ENCODE measurements at places on chromosomes 6 and 20.

GRCh38 chr20:39799366-39799965 lies 837.3 kb downstream of the DHX35 start:
- no peak for DNase-seq

GRCh38 chr6:85792254-85792653 lies 149.6 kb upstream of the SYNCRIP start:
- no peak for DNase-seq

DNA sequence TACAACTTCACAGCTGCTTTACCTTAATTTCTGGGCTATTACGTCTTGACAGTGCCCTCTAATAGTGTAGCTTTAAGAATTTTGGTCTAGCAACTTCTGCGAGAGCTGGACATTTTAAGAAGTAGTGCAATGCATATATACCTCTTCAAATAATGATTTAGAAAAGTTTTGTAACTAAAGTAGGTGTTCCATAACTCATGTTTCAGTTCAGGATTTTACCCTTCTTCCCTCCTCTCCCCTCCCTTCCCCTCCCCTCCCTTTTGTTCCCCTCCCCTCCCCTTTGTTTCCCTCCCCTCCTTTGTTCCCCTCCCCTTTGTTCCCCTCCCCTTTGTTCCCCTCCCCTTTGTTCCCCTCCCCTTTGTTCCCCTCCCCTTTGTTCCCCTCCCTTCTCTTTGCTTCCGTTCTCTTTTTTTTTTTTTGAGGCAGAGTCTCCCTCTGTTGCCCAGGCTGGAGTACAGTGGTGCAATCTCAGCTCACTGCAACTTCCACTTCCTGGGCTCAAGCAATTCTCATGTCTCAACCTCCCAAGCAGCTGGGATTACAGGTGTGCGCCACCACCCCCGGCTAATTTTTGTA lies 28.8 kb upstream of the TRAM2 start:
- DNase-seq: no peak

DNA sequence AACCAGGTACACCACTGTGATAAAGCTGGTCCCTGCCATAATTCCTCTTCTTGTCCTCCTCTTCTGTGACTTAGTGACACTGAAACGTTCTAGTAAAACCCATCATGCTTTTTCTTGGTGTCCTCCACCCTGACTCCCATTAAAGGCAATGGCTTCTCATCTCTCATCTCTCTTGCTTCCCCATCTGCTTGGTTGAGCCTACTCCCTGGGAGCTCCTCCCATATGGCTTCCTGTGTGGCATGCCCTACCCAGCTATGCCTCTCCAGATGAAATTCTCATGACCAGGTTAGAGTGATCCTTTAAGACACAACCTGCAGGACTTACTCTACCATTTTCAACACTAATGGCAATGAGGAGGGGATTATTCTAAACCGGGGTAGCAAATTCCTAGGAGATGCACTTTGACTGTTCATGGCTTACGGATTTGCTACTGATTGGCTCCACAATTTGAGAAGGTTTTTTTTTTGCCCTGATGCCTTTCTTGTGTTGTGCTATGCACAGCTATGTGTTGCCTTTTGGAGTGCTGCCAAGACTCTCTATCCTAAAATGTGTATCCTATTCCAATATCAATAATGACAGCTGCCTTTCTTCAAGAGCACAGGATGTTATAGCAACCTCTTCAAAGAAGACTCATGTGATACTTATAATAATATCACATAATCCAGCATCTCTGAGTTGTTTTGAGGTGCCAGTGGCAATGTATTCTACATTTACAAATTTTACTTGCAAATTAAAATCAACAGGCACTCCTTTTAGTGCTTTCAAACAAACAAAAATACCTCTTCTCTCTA lies 6.1 kb downstream of the SIRPG start:
- no peak for DNase-seq

- DNase-seq: no peak
Observed at GRCh38 chr6:70894001-70894400, 62.9 kb downstream of the B3GAT2 start.

DNA sequence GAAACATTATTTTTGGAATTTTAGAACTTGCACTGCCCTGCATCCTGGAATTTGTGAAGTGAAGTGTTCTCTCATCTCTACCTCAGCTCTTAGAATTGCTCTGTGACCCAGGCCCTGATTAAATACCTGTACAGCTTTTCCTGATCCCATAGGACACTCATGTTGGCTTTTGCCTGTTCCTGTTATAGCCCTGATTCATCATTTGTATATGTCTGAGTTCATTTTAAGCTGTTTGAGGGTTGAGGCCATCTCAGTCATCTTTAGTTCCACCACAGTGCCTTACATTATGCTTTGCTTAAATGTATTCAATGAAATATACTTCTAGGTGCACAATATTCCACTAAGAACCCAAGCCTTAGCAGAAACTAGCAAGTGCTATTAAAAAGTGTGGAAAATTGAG lies 26.4 kb downstream of the ZFAND3 start:
- DNase-seq: no peak

DNA sequence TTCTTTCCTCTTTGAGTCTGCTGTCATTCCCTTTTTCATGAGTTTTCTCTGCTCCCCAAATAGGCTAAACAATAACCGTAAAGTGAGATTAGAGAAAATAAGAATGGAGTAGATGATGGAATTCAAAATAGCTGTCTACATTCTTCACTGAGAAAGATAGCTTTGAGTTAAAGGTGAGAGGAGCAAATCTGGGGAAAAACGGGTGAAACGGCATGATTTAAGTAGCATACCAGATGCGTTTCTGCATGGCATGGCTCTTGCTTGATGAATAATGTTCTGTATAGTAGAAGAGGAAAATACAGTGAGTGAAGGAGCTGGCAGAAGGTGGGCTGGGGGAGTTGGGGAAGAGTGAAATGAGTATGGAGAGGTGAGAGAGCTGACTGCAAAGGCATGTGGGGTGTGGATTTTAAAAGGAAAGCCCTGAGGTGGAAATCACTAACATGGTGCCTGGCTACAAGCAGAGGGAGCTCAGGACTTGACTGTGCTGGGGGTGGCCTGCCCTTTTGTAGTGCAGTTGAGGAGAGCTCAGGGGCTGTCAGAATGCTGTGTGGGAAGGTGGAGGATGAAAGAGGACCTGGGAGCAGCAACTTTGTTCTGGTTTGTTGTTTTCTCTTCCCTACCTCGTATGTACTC lies 8.8 kb downstream of the BICRAL start:
- no peak for DNase-seq

DNA sequence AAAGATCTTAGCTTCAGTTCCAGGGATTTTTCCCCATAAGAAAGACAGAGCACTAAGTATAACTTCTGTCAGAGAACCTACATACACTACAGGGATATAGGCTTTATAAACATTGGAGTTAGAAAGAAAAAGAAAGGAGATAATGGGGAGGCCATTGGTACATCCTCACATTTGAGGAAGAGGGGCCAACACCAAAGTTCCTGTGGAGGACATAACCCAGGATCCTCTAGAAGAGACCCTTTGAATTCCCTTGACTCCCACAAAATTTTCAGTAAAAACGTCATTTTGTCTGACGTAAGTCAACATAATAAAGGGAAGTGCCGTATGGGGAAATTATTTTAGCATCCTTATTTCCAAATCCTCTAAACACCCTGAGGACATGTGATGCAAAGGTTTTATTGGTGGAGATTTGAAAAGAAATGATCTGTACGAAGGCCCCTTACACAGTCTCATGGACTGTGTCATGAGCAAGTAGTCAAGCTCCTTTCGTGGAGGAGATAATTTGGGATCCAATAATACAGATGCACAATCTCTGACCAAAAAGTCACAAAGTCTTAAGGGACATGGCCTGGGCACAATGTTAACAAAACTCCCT lies 33.2 kb downstream of the HLA-DRA start:
- DNase-seq: no peak

GRCh38 chr6:165191461-165191860 lies 117.9 kb downstream of the C6orf118 start:
- no peak for DNase-seq

- no peak for DNase-seq
Observed at GRCh38 chr20:50855498-50856474, 60.9 kb downstream of the BCAS4 start.

GRCh38 chr20:55977690-55978459 lies 27.4 kb downstream of the CBLN4 start:
- DNase-seq: no peak

DNA sequence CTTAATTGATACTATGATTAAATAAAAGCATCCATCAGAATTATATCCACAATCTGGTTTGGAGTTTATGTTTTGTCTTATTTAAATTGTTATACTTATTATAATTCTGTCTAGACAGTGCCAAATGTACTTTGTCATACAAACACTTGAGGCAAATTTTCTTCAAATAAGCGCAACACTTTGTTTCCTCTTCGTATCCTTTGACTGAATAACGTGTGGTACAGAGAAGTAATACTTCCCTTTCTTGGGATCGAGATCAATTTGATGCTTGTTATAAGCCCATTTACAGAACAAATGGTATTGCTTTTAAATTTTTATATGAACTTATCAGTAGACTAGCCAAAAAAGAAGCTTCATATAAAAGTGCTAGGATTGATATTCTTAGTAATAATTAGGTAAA lies 111.0 kb downstream of the ATG5 start:
- no peak for DNase-seq

DNA sequence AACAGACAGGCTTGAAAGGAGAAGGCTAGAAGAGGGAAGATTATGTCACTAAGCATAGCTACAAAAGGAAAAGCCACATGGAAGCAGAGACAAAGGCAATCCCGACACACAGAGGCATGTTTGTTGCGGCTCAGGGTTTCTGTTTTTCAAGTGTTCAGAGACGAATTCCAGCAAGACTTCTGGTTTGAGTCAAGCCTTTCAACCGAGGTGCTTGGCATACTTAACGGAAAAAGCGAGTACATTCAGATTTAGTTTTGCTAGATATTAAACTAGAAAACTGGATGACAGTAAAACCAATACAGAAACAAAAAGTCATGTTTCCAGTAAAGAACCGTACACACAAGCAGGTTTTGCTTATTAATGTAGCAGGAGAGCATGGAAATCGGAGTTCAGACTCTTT lies 27.2 kb downstream of the MCUR1 start:
- DNase-seq: no peak
